Type B pancreatic cell (in vitro differentiated cells): ENCODE measurements at places on chromosomes 11 and 22. TPM values are rescaled to one million over a fixed set of nuclear protein-coding genes. Genes with fewer than 3 reads are reported as not detected.

GRCh38 chr22:10780281-10780680 is 4747.7 kb upstream of the OR11H1 start:
- no peak for DNase-seq
- no peaks in the 10 kb centered on the region for H3K36me3 ChIP-seq
- no peaks in the 10 kb centered on the region for H3K27me3 ChIP-seq
- H3K27ac ChIP-seq = no peak overlapping the region

GRCh38 chr22:36768616-36769015 is 7.3 kb downstream of the IFT27 start:
- peaks cover 19% of the 10 kb centered on the region for H3K4me1 ChIP-seq
- peaks cover 6% of the 10 kb centered on the region for H3K36me3 ChIP-seq
- no peak for DNase-seq
- no peak overlapping the region for H3K4me3 ChIP-seq

DNA sequence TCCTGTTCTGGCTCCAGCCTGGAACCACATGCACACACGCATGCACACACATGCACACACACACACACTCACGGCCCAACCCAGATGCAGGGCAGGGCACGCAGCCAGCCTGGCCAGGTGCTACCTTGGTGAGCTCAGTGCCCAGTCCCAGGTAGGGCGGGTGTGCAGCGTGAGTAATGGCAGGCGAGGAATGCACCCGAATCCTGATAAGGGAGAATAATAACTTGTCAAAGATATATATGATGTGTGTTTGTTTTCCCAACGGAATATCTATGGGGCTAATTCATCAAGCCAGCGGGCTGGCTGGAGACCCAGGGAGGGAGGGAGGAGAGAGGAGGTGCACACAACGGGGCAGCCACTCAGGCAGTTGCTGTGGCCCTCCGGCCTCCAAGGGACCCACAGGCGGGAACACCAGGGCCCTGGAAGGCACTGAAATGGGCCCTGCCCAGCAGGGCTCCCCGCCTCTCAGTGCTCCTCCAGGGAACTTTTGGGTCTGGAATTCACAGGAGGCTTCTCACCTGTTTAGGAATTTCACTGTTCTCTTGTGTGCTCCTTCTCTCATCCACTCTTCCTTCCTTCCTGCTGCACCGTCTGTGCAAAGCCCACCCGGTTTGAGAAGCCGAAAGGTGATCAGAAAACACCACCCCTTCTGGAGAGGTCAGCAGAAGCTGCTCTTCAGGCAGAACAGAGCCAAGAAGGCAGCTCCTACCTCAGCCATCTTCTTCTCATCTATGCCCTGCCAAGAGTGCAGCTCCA is 79.0 kb downstream of the BUD13 start:
- DNase-seq = peak; percentile 56
- H3K4me1 ChIP-seq = no peaks in the 10 kb centered on the region
- H3K27me3 ChIP-seq = peaks cover 4% of the 10 kb centered on the region
- no peak overlapping the region for H3K4me3 ChIP-seq

DNA sequence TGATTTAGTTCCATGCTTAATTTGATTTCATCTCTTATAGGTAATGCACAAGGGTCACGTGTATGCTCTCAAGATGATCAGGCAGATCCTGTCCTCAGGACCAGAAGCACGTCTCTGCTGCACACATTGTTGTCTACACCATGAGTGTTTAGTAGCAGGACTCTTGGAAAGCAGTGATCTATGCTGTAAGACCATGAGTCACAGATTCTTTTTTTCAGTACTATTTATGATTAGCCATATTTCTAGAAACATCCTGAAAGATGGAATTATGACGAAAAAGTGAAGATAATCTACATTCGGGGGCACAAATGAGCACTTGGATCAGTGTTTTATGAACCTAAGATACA is 29.6 kb downstream of the ZBED4 start:
- no peaks in the 10 kb centered on the region for H3K4me1 ChIP-seq

DNA sequence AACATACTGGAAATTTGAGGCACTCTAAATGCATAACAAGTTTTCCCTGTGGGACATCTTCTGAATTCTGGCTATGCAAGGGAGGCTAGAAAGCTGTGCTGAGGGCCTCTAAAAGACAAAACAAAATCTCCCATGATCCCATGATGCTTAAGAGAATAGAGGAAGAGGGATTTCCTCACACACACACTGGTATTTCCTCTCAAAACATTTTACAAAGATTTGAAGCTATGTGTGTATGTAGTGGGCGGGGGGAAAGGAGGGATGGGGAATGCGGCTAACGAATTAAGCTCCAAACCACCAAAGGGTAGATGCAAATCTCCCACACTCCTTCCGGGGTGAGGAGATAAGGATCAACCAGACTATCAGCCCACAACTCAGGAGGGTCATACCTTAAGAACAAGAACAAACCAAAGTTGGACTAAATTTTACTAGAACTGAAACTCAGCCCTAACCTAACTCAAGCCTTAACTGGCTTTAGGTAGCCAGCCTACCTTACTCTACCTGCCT is 6.0 kb downstream of the OR2AT4 start:
- no peaks in the 10 kb centered on the region for H3K36me3 ChIP-seq
- no peak overlapping the region for H3K27ac ChIP-seq
- H3K4me3 ChIP-seq = no peak overlapping the region
- peaks cover 29% of the 10 kb centered on the region for H3K27me3 ChIP-seq

- peaks cover 9% of the 10 kb centered on the region for H3K27me3 ChIP-seq
- no peak for DNase-seq
- no peaks in the 10 kb centered on the region for H3K36me3 ChIP-seq
- peaks cover 22% of the 10 kb centered on the region for H3K4me1 ChIP-seq
Measured at GRCh38 chr11:71582309-71582895, at the start of gene KRTAP5-11. TSS of gene KRTAP5-11 (minus strand) at chr11:71582875. CDS start at chr11:71582837, 38 bp downstream.

RAB36 gene
- total RNA-seq = 6.8 and 18.4 TPM in 2 replicates

- peaks cover 51% of the 10 kb centered on the region for H3K4me1 ChIP-seq
- no peaks in the 10 kb centered on the region for H3K27me3 ChIP-seq
- H3K36me3 ChIP-seq = peaks cover 57% of the 10 kb centered on the region
- H3K27ac ChIP-seq = peak overlapping the region; percentile 74
Measured at GRCh38 chr11:123057661-123058305, 4.2 kb downstream of the HSPA8 start.

DNA sequence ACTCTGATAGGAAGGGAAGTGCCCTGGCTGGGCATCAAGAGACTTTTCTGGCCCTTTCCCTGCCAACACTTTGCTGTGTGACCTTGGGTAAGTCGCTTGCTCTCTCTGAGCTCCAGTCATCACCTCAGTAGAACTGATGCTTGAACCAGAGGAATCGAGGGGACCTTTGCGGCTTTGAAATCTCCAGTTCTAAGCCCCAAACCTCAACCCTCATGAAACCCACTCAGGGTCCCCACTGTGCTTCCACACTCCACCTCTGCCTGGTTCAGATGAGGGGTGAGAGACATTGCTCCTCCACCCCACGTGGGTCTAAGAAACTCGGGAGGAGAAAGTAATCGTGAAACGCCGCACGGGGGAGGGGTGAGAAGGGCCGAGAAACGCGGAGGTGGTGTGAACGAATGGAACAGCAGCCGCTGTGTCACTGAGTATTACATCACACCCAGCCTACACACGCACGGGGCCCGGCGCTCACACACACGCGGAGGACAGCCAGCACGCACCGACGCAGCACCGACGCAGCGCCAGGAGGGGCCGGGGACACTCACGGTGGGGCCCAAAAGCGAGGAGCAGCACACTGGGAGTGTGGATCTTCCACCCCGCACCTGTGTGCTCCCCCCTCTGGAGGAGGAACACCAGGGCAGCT is 4.3 kb downstream of the RTN4RL2 start:
- no peak for DNase-seq
- H3K27ac ChIP-seq = no peak overlapping the region
- H3K4me1 ChIP-seq = peaks cover 15% of the 10 kb centered on the region

DCPS gene
- 9.8 and 17.6 TPM in 2 replicates for total RNA-seq

GRCh38 chr22:19814428-19814827 is 40.2 kb downstream of the GNB1L start:
- H3K4me3 ChIP-seq = no peak overlapping the region
- no peaks in the 10 kb centered on the region for H3K36me3 ChIP-seq
- no peak for DNase-seq

SCGB2A2 gene
- total RNA-seq = not detected in 2 replicates

DNA sequence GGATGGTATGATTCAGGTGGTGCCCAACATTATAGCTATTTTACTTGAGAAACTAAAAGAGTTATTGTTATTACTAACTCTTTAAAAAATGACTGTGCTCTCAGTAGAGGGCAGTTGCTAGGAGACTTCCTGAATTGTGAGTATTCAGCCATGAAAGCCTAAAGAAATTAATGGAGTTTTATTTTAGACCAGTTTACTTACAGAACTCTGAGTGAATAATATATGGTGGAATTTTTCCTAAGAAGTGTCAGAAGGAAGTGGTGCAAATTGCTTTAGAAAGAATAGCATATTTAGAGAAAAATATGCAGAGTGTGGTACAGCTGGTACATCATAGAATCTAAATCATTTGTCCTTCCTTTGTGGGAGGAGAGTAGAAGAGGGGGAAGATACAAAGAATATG is 689.9 kb upstream of the CCDC90B start:
- H3K36me3 ChIP-seq = no peaks in the 10 kb centered on the region
- H3K4me1 ChIP-seq = peaks cover 10% of the 10 kb centered on the region
- H3K27me3 ChIP-seq = no peaks in the 10 kb centered on the region
- no peak for DNase-seq

CSRP3 gene
- total RNA-seq = not detected in 2 replicates

DNA sequence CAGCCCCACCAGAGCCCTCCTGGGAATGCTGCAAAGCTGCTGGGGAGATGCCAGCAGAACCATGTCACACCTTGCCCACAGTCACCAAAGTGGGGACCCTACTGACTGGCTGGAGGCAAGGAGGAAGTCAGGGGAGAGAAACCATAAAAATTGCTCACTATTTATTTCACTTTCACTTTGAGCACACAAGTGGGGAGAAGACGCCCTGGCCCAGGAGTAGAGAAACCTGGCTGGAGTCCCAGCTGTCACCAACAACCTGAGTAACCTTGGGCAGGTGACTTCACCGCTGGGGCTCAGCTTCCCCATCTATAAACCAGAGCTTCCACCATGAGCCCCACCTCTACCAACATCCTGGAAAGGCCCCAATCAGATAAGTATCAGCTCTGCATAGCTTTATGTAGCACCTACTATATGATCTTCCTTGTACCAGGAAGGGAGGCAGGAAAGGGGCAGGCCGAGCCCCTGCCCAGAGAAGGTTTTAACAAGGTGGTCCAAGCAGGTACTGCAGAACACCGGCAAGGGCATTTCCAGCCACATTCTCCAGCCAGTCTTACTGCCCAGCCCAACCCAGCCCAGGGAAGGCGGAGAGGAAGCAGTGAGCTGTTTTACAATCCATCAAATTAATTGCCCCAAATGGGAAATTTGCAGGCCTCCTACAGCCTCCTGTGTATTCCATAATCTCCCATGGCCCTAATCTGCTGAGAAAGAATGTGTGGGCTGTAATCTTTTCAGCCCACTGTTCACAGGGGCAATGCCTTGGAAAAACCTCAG is 27.6 kb downstream of the PLEKHA7 start:
- no peak for DNase-seq
- H3K27ac ChIP-seq = peak overlapping the region; percentile 90
- peak overlapping the region; percentile 69 for H3K4me3 ChIP-seq
- peaks cover 5% of the 10 kb centered on the region for H3K36me3 ChIP-seq
- H3K27me3 ChIP-seq = no peaks in the 10 kb centered on the region

OR2AT4 gene
- not detected in 2 replicates for total RNA-seq

GRCh38 chr11:23781803-23782560 is 714.9 kb upstream of the LUZP2 start:
- no peaks in the 10 kb centered on the region for H3K36me3 ChIP-seq
- no peaks in the 10 kb centered on the region for H3K27me3 ChIP-seq

BACE1 gene
- 26.2 and 37.4 TPM in 2 replicates for total RNA-seq

OR51I1 gene
- not detected in 2 replicates for total RNA-seq

TMPRSS6 gene
- 7.6 and 14.3 TPM in 2 replicates for total RNA-seq

KCNK4 gene
- total RNA-seq = 0.19 TPM in 1 of 2 replicates, not detected in the other

- no peak overlapping the region for H3K4me3 ChIP-seq
- H3K36me3 ChIP-seq = peaks cover 9% of the 10 kb centered on the region
- no peak for DNase-seq
- H3K27ac ChIP-seq = no peak overlapping the region
Measured at GRCh38 chr22:36762687-36763260, 13.1 kb downstream of the IFT27 start.

DNA sequence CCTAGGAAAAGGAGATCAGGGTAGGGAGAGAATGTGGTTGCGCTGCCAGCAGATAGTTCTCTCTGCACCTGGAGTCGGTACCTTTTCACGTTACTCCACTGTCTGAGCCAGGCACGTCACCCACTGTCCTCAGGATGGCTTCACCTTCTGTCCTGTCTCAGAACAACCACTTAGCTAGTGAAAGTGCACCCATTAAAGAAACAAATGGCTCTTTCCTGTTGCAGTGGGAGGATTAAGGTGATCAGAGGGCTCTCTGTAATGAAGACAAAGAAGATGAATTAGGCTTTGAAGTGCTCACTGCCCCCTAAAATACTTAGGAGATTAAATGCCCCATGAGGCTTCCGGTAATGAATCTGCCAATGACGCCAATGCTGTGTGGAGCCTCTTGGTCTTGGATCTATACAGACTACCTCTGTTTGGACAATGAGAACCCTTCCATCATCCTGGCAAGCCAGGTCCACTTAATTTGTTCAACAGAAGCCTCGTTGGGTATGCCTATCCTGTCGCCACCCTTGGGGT is 113.7 kb downstream of the INSC start:
- peaks cover 11% of the 10 kb centered on the region for H3K27me3 ChIP-seq
- peaks cover 5% of the 10 kb centered on the region for H3K4me1 ChIP-seq
- H3K4me3 ChIP-seq = no peak overlapping the region
- H3K27ac ChIP-seq = no peak overlapping the region
- DNase-seq = no peak

TMEM179B gene
- 41.1 and 53.1 TPM in 2 replicates for total RNA-seq

- peaks cover 19% of the 10 kb centered on the region for H3K4me1 ChIP-seq
- no peak for DNase-seq
- H3K27ac ChIP-seq = peak overlapping the region; percentile 77
- H3K4me3 ChIP-seq = peak overlapping the region; percentile 63
- no peaks in the 10 kb centered on the region for H3K27me3 ChIP-seq
Measured at GRCh38 chr22:23403720-23404688, 176.1 kb downstream of the IGLL1 start.

RSF1 gene
- 56.6 and 74.2 TPM in 2 replicates for total RNA-seq

MPZL2 gene
- total RNA-seq = 32.7 and 113 TPM in 2 replicates

GRCh38 chr11:128359515-128359914 is 227.8 kb downstream of the ETS1 start:
- H3K4me1 ChIP-seq = peaks cover 15% of the 10 kb centered on the region
- H3K36me3 ChIP-seq = no peaks in the 10 kb centered on the region
- H3K27ac ChIP-seq = no peak overlapping the region
- H3K4me3 ChIP-seq = no peak overlapping the region
- DNase-seq = no peak
- peaks cover 20% of the 10 kb centered on the region for H3K27me3 ChIP-seq

FAM118A gene
- total RNA-seq = 89.7 and 121 TPM in 2 replicates

SYT13 gene
- total RNA-seq = 17.4 and 36.4 TPM in 2 replicates

- H3K36me3 ChIP-seq = peaks cover 32% of the 10 kb centered on the region
- DNase-seq = no peak
- no peak overlapping the region for H3K4me3 ChIP-seq
- no peak overlapping the region for H3K27ac ChIP-seq
- H3K27me3 ChIP-seq = no peaks in the 10 kb centered on the region
- H3K4me1 ChIP-seq = no peaks in the 10 kb centered on the region
Measured at GRCh38 chr11:2661173-2662023, 38.4 kb downstream of the KCNQ1OT1 start.

C11orf65 gene
- total RNA-seq = 0.70 and 1.0 TPM in 2 replicates

GRCh38 chr22:44622679-44623078 is 79.3 kb upstream of the PRR5 start:
- H3K4me3 ChIP-seq = no peak overlapping the region
- peaks cover 16% of the 10 kb centered on the region for H3K4me1 ChIP-seq
- no peak overlapping the region for H3K27ac ChIP-seq

- H3K36me3 ChIP-seq = no peaks in the 10 kb centered on the region
- no peaks in the 10 kb centered on the region for H3K27me3 ChIP-seq
- no peak overlapping the region for H3K27ac ChIP-seq
- DNase-seq = no peak
Measured at GRCh38 chr11:98053851-98054250, 966.9 kb upstream of the CNTN5 start.

- DNase-seq = no peak
- H3K27ac ChIP-seq = no peak overlapping the region
- peaks cover 4% of the 10 kb centered on the region for H3K4me1 ChIP-seq
- no peaks in the 10 kb centered on the region for H3K27me3 ChIP-seq
Measured at GRCh38 chr11:111668980-111669379, 66.7 kb downstream of the SIK2 start.
